ENCODE measurements at places on chromosomes 7 and 10.

DNA sequence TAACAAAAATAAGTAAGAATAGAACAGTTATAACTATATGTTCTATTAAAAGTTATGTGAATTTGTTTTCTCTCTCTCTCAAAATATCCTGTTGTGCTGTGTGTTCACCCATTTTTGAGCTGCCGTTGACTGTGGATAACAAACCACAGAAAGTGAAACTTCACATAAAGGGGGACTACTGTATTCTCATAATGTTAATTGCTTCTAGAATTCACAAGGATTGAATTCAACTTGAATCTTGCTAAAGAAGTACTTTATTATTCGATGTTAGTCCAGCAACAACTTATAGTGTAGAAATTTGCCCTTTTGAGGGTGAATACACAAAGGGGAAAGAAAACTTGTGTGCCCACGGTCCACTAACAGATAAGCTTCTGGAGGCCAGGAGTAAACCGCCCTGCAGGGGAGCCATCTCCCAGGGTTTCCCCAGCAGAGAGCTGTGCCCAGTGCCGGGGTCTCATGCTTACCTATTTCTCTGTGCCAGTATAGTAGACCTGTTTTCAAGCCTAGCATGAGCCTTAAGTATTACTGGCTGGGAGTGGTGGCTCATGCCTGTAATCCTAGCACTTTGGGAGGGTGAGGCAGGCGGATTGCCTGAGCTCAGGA lies 87.1 kb downstream of the KAT6B start:
- DNase-seq: no peak

DNA sequence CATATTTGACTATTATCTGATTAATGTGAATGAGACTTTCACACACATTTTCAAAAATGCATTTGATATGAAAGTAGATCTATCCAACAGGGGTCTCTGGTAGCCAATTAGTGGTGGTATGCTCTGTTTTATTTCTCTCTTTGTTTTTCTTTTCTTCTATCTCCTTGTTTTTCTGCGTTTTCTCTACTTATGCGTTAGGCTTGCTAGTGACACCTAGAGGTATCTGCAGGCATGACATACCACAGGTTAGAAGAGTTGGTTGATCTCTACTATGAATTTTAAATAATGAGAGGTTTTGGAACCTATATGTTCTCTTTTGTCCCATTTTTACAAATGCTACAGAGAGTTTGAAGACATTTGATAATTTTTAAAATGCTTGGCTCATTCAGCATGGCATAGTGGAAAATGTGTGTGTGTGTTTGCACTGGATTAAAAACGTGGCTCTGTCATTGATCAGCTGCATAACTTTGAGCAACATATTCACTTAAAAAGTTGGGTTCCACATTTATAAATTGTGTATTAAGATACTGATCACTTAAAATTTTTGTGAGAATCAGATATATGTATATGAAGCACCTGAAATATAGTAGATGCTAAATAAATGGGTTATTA lies 28.1 kb upstream of the PLXDC2 start:
- peak; percentile 34 for DNase-seq

DNA sequence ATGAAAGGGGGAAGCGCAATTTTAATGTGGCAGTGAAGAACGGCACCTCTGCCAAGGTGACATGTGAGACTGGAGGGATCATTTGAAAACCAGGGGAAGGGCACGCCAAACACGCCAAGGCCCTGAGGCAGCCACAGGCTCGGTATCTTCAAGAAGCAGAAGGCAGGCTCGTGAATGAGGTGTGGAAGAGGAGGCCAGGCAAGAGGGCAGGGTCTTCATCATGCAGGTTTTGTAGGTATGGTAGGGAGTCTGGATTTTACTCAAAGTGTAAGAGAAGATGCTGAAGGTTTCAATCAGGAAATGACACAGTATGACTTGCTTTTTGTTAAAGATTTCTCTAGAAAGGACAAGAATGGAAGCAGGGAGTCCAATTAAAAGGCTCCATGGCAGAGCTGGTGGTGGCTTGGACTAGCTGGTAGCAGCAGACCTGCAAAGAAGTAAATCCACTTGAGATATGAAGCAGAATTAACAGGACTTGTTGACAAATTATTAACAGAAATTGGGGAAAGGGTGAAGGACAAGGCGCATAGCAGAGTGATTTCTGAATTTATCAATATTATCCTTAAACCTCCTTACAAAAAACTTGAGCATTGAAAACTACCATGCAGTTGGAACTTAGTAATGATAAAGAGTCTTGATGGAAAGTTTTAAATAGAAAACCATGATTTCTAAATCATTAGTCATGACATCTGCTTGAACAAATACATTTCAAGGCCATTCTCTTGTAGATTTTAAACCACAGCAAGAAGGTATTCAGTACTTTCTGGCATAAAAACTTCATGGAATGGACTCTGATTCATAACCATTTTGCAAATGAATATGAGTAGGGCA lies 70.4 kb downstream of the COA1 start:
- DNase-seq: no peak

- DNase-seq: no peak
Measured at GRCh38 chr10:71849461-71849908, 1.6 kb downstream of the PSAP start.

DNA sequence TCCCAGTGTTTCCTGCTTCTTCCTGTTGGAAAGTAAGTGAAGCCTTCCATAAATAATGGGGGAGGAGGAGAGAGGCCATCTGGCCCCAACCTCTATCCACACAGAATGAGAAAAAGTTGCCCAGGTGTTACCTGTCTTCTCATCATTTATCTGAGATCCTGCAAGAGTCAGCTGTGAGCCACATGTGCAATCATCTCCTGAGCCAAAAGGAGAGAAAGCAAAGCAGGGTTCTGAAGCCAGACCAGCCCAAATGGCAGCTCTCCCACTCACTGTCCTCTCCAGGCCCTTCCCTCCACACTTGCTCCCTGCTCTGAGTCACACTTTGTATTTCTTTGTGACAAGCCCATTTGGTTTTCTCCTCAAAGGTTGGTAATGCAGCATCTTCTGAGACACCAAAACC lies 65.9 kb downstream of the FAM204A start:
- no peak for DNase-seq

GRCh38 chr7:74202841-74203556 lies 6.8 kb upstream of the LAT2 start:
- no peak for DNase-seq

DNA sequence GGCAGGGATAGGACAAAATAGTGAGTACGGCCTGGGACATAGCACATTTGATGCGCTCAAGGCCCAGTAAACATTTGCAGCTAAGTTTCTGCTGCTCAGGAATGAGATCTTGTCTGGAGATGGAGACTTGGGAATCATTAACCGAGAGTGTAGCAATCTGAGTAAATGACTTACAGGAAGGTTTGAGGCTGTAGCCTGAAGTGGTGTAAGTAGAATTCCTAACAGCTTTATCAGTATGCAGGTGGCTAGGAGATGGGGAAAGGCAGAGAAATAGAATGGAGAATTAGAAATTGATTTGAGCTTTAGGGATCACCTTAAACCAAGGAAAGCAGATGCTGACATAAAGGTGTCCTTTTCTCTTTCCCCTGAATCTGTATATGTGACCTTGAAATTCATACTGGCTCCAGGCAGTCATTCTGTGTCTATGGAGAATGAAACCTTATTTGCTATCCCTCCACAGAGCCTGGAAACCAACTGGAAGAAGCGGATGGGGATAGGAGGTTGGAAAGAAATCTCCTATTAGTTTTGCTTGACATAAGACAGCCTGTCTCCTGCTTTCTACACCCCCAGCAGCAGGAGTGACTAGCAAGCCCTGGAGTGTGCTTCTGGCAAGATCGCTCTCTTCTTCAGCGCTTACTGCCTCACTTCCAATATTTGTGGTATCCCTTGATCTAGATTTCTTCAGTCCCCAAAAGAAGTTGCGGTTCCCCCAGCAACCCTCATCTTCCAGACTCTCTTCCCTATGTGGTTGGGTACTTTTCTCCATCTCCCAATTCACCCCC lies 6.4 kb upstream of the PON2 start:
- no peak for DNase-seq

DNA sequence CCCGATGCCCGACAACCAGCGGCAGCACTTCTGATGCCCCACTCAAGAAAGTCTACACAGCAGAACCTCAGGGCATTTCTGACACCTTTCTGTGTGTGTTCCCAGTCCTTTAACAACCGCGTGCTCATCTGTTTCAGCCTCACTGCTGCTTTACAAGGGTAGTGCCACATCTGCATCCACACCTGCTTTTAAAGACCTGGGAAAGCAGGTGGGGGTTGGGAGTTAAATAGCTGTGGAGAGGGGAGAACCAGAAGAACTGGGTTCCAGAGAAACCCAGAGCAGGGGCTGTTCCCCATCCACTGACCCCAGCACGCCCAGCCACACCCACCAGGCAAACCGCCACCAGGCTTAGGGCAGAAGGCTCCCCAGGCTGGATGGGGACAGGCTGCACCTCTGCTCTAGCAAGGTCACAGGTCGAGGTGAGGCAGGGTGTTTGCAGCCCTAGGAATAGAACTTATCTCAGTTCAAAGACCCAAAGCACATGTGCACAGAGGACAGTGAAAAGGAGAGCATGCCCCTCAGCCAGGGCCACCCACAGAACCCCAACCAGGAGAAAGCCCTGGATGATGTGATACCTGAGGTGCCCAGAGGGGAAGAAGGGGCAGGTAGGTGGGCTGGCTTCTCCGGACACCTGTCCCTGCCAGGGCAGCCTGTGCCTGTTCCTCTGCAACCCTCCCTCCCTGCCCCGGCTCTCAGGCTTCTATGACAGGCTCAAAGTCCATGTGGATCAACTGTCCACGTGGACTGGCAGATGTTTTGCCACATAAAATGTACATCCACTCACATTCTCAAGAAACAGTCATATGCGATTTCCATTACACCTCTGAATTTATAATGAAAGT lies 51.3 kb downstream of the COBL start:
- no peak for DNase-seq

- no peak for DNase-seq
Measured at GRCh38 chr10:4606856-4607636, 219.0 kb upstream of the AKR1E2 start.

GRCh38 chr7:30170476-30171205 lies 35.9 kb downstream of the MTURN start:
- no peak for DNase-seq

DNA sequence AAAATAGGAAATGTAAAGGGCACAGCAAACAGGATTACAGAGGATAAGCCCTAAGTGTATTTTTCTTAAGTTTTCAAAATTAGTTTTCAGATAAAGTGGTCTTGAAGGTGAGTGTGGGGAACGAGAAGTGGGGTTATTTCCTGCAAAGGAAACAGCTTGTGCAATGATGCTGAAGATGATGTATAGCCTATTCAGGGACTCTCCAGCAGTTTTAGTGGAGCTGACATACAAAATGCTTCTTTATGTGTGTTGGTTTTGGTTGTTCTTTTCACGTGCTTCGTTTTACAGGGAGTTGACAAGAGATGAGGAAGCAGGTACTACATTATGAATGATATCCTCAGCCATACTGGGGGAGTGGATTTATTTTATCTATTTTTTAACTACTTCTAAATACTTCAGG lies 20.5 kb downstream of the CASD1 start:
- DNase-seq: no peak

DNA sequence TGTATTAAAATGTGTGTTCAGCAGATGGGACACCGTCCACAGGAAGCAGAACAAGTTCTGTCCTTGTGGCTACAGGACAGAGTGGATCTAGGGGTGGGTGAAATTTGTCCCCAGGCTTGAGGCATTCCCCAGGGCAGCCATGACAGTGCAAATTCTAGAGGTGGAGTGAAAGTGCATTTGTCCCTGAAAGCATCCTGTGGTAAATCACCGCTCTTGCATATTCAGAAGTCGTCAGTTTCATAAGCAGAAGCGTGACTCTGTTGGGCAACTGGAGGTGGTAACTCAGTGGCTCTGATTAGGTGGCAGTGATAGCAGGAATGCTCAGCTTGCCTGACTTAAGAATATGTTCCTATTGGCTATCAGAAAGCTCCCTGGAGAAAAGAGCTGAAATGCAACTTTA lies 96.6 kb downstream of the SNX10 start:
- no peak for DNase-seq

GRCh38 chr10:127303105-127303504 lies 106.7 kb upstream of the INSYN2A start:
- no peak for DNase-seq

- no peak for DNase-seq
Measured at GRCh38 chr7:99108613-99109012, 35.3 kb downstream of the SMURF1 start.

DNA sequence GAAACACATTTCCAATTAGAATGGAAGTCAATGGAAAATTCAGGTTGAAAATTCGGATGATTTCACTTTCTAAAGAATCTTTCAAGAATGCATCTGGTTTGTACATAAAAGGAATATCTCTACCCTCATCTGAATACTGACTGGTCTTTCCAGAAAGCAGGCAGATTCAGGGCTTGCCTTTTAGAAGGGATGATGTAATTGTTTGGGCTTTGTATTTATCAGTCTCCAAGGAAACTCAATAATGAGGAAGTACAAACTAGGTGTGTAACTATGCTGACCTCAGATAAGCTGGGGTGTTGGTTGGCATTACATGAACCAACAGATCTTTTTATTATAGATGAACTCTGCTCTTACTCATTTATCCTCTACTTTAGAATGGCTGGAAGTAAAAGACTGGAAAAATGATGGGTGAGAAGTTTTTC lies 24.1 kb downstream of the PDLIM1 start:
- DNase-seq: no peak
